ENCODE measurements at places on chromosomes 5 and 9.

DNA sequence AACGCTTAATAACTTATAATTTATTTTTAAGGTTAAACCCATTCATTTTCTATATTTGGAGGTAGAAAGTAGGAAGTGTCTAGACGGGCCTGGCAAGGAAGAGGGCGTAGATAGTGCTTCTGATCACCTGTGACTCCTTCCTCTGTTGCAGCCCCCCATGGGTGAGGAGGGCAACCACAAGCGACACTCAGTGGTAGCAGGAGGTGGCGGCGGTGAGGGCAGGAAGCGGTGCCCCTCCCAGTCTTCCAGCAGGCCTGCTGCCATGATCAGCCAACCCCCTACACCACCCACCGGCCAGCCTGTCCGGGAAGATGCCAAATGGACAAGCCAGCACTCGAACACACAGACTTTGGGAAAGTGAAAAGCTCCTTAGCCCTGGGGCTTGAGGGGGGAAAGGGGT is 36.7 kb downstream of the FAXDC2 start:
- DNase-seq = no peak

- no peak for DNase-seq
Observed at GRCh38 chr5:76764374-76764773, 48.4 kb downstream of the F2R start.

- DNase-seq = no peak
Observed at GRCh38 chr5:119614838-119615237, 14.5 kb upstream of the FAM170A start.

GRCh38 chr5:121976979-121977378 is 15.2 kb downstream of the SRFBP1 start:
- DNase-seq = no peak

DNA sequence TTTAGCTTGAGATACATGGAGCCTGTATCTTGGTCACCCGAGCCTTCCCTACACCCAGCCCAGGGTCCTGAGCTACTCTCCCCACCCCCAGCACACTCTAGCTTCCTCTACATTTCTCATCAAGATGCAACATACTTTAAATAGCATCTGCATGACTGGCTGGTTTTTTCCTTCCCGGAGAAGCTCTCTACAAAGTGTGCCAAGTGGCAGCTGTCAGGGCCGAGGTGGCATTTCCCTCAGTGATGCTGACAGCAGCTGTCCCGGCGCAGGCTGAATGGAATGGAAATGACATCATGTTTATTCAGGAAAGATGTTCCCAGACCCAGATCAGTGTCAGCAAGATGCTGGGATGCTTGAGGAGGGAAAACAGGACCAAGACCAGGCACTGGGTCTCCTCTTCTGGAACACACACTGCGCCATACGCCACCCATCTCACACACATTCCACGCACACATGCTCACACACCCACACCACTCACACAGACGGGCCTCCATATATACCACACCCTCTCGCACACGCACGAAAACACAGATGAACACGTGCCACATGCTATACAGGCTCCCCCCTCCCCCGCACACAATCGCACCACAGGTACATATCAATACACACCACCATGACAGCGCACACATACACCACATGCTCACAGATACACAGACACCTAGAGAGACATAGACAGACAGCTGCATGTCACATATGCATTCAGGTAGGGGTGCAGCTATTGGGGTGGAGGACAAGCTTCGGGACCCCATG is 67.8 kb downstream of the LHX2 start:
- peak; percentile 84 for DNase-seq

- no peak for DNase-seq
Observed at GRCh38 chr9:38178237-38178636, 109.2 kb upstream of the SHB start.

GRCh38 chr5:2293906-2294305 is 411.2 kb upstream of the IRX4 start:
- no peak for DNase-seq

DNA sequence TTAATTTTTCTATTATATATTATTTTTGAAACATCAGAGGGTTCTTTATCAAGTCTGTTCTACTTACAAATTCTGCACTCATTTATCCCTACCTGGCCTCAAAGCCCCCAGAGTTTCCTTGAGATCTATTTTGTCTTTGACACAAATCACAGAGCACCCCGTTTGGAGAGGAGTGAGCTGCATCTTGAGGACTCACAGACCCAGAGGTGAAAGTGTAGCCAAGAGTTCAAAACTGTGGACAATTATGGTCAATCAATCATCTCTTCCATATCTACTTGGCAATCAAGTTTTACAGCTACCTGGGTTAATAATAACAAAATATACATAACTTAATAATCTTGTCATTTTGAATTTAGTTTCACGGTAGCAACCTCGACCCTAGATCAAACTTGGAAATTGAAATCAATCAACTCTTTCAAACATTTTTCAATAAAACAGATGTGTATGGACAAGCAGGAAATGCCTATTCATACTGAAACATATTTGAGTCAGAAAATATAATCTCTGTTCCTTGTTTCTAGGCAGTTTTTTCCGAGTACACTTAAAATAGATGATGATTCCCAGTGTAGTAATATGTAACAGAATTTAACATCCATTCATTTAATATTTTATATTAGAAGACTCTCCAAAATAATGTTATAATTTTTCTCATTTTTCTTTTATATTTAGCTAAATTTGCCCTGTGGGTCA is 13.7 kb upstream of the SYK start:
- DNase-seq = no peak

GRCh38 chr5:74075501-74076484 is 449.8 kb downstream of the ARHGEF28 start:
- no peak for DNase-seq

GRCh38 chr9:2359891-2360471 is 261.6 kb upstream of the VLDLR start:
- no peak for DNase-seq

- no peak for DNase-seq
Observed at GRCh38 chr5:79093762-79094161, 17.8 kb upstream of the BHMT start.

GRCh38 chr5:97628031-97628430 is 445.0 kb upstream of the RIOK2 start:
- no peak for DNase-seq

- no peak for DNase-seq
Observed at GRCh38 chr5:135318924-135319323, 80.1 kb downstream of the MACROH2A1 start.

- peak; percentile 83 for DNase-seq
Observed at GRCh38 chr5:172429201-172429940, 25.0 kb downstream of the SH3PXD2B start.

DNA sequence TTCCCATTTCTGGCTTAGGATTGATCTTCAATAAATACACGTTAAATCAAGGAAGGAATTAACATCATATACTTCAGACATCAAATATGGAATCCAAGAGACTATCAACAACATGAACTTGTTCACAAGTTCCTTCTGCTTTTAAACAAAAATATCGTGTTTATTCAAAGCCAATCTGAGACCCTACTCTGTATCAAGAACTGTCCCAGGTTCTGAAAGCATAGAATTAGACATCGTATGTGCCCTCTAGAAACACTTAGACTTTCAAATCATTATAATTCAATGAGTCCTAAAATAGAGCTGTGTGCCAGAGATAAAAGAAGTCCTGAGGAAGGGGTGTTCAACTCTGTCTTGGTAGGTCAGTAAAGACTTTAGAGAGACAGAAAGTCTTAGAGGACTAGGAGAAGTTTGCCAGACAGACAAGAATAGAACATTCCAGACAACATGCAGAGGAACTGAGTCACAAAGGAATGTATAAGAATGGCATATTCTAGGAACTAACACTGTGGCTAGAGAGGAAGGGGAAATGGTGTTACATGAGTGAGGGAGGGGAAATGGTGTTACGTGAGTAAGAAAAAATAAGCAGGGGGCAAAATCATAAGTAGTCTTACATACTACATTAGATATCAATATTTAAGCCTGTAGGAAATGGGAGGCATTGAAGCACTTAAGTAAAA is 2.9 kb downstream of the TPD52L3 start:
- DNase-seq = no peak

DNA sequence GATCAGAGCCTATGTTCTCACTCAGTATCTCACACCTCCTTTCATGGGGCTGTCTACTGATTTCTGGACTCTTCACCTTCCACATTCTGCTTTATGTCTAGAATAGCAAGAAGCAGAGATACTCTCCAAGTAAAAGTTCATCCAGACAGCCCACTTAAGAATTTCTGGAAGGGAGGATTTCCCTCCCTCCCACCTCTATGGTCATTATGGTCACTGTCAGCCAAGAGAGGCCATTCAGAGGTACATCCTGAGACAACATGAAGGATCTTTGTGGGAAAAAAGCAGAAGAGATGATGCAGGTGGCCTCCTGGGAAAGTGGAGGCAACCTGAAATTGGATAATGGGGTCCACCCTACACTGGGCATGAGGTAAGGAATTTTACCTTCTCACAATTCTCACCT is 179.5 kb upstream of the ZNF462 start:
- no peak for DNase-seq

GRCh38 chr5:154547551-154547950 is 69.5 kb upstream of the HAND1 start:
- no peak for DNase-seq

GRCh38 chr9:17031546-17031945 is 103.3 kb upstream of the CNTLN start:
- DNase-seq = no peak

DNA sequence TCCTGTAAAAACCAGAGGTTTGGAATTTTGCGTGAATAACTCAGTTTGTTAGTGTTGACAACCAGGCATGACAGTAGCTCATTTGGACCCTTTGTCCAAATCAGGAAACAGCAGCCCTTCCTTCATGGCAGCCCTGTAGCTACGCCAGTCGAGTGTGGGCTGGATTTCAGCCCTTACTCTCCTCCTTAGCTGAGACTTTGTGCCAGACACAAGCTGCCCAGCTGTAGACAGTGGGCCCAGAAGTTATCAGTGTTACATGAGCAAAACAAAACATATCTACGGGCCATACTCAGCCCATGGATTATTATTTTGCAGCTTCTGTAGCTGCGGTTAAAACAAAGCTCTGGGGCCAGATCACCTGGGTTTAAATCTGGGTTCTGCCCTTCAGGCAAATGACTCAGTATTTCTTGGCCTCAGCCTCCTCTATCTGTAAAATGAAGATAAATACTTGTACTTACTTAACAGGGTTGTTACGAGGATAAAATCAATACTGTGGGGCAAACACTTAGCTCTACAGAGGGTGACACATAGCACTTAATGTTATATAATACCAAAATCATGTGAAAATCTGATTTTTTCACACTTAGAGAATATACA is 76.9 kb downstream of the GHR start:
- DNase-seq = no peak

- no peak for DNase-seq
Observed at GRCh38 chr5:17088051-17088450, 129.4 kb upstream of the BASP1 start.

GRCh38 chr9:91711755-91712601 is 238.1 kb downstream of the ROR2 start:
- no peak for DNase-seq

GRCh38 chr5:87266914-87267573 is 639 bp upstream of the RASA1 start:
- no peak for DNase-seq

- no peak for DNase-seq
Observed at GRCh38 chr5:60055168-60055567, 161.6 kb upstream of the PDE4D start.

- no peak for DNase-seq
Observed at GRCh38 chr5:96716716-96717115, 54.5 kb downstream of the CAST start.

- no peak for DNase-seq
Observed at GRCh38 chr9:84499969-84500582, 159.5 kb upstream of the SLC28A3 start.

DNA sequence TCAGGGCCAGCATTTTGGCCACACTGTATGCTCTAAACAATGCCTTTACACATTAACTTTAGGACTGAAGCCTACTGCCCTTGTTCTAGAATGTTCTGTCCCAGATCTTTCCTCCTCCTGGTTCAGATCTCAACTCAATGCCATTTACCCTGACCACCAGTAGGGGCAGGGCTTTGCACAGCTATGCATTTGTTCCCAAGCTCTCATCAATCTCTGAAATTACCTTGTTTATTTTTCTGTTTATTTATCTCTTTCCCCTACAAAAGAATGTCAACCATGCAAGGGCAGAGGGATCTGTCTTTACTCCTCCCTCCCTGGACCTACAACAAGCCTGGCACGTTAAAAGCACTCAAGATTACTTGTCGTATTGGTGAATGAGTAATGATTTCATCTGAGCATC is 612.9 kb downstream of the BNC2 start:
- peak; percentile 40 for DNase-seq

DNA sequence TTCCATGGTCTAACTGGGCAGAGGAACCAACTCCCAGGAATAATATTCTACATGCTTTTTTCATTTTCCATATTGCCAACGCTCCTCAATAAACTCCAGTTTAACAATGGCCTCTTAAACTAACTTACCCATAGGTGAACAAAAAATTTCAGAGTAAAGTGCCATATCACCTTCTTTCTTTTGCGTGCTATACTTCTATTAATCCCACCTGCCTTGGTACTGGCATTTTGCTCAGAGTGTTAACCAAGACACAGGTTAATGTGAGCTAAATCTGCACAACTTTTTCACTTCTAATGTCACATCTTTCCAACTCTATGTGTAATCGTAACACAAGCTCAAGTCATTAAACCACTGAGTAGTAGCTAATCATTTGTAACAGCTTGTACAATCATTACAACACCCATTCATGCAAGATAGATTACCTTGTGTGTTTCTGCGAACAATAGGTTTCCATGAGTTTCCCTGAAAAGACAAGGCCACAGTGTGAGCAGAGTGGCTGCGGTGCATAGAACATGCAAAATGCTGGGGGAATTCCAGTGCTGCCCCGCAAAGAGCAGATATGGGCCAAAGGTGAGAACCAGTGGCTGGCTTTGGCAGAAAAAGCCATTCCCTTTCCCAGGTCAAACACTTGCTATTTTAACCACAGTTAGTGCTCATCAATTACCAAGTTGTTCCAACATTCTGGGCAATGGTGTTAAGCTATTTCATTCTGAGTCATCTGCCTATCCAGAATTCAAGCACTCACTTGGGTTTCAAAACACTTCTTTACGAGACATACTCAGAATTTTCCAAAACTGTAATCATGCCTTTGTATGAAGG is 42.8 kb downstream of the TIMD4 start:
- DNase-seq = peak; percentile 17

- peak; percentile 59 for DNase-seq
Observed at GRCh38 chr9:137632230-137633161, 13.7 kb downstream of the EHMT1 start.

DNA sequence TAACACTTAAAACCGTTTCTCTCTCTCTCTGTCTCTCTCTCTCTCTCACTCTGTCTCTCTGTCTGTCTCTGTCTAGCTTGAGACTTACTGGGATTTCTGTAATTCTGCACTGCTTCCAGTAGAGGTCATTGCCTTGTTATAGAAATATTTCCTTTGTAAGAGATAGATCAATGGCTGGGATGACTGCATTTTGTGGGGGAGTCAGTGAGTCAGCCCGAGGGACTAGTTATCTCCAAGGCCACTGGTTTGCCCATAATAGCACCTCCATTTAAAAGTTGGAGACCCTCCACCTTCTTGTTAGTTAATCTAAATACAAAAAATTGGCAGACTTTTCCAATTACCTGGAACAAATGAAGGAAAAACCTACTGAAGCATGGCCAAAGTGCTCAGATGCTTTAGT is 547.2 kb downstream of the LRRC70 start:
- peak; percentile 11 for DNase-seq
